ENCODE measurements at places on chromosomes 11 and 22. TPM values are rescaled to one million over a fixed set of nuclear protein-coding genes. Genes with fewer than 3 reads are reported as not detected.

- DNase-seq: no peak
Measured at GRCh38 chr11:28038775-28039174, 69.2 kb downstream of the KIF18A start.

MOGAT2 gene
- not detected for total RNA-seq

ZNF70 gene
- 1.3 TPM for total RNA-seq

- no peak for DNase-seq
Measured at GRCh38 chr11:13327421-13327820, 49.8 kb downstream of the BMAL1 start.

GRCh38 chr11:120517390-120517761, 5.8 kb downstream of the GRIK4 start:
- no peak for DNase-seq

GRCh38 chr11:61092280-61092766, 10.0 kb upstream of the CD5 start:
- DNase-seq: peak; percentile 88

OR6T1 gene
- total RNA-seq: not detected

SLC17A6 gene
- not detected for total RNA-seq

- DNase-seq: peak; percentile 63
Measured at GRCh38 chr11:128632141-128632791, 44.9 kb upstream of the ETS1 start.

EFCAB6 gene
- total RNA-seq: 0.27 TPM

APOBEC3B gene
- total RNA-seq: 43.9 TPM

DNA sequence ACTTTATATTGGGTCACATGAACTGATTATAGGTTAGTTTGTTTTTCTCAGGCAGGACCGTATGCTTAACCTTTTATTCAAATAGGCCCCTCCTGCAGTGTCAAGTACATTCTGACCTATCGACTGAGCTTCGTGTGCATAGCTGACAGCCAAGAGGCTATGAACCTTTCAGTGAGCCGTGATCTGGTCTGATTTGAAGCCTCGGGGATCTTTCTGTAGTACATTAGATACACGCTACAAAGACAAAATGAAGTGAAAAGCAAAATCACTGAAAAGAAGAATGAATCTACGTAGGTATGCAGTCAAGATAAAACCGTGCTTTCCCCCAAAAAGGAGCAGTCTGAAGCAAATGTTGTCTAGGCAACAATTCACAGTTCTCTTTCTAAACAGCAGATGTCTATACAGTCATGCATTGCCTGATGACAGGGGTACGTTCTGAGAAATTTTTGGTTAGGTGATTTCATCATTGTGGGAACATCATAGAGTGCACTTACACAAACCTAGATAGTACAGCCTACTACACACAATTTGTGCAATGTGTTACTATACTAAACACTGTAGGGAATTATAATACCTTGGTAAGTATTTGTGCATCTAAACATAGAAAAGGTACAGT, 18.1 kb downstream of the JHY start:
- DNase-seq: no peak

DNA sequence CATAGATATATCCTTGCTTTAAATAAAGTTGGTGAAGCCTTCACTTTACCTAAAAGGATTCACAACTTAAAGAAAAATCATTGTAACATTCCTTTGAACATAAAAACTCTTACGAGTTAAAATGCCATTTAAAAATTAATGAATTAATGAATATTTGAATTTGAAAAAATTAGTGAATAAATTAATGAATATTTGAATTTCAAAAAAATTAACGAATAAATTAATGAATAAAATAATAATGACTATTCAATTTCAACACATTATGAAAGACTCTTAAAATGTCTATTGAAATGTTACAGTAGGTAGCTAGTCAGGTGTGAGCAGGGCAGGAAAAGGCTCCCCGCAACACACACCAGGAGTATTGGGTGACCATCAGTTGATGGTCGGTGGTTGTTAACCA, 22.9 kb downstream of the ARHGAP20 start:
- no peak for DNase-seq

- no peak for DNase-seq
Measured at GRCh38 chr11:125281831-125282595, 117.5 kb downstream of the PKNOX2 start.

DNA sequence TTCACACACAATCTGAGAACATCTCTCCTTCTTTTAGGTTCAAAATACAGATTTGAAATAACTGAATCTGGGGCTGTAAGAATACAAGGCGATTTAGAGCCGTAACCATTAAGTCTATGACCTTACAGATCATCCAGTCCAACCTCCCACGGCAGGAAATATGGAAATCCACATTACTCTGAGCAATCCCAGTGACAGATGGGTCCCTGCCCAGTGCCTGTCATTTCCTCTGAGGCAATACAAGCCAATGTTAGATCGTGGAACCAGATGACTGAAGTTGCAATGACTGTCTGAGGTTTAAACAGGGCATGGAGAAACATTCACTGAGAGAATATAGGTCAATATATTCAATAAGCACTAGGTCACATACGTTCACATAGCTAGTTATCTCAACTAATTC, 77.4 kb upstream of the OR5AK2 start:
- DNase-seq: no peak

- DNase-seq: no peak
Measured at GRCh38 chr22:26847816-26848215, 190.4 kb downstream of the MIAT start.

Measured in activated CD4-positive, alpha-beta memory T cell treated with anti-CD3 and anti-CD28 coated beads for 36 hours (primary cell).